Stimulated activated CD4-positive, alpha-beta T cell treated with anti-CD3 and anti-CD28 coated beads, Interleukin-15, amount 100 ng/mL, for 24 hours (primary cell): ENCODE measurements at places on chromosomes 3 and 15.

- DNase-seq, result no peak
Measured at GRCh38 chr15:95132774-95133173, 901.4 kb downstream of the MCTP2 start.

- no peak for DNase-seq
Measured at GRCh38 chr15:95259965-95260364, 1028.6 kb downstream of the MCTP2 start.

GRCh38 chr3:152335273-152335672 is 66.5 kb downstream of the MBNL1 start:
- no peak for DNase-seq

DNA sequence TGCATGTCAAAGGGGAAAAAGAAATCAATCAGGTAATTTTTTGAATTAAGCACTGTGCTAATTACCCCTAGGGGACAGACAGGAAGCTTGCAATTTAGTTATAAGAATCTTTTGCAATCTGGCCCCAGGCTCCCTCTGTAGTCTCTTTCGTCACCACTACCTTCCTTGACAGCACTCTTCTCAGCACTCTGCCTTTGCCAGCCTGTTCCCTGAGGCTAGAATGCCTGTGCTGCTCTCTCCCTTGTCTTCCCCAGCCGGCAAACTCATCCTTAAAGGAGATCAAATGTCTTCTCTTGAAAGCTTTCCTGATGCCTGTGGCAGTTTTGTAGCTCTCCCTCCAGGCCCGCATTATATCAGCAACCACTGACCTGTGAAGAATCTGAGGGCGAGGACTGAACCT is 32.4 kb upstream of the PRTG start:
- no peak for DNase-seq

DNA sequence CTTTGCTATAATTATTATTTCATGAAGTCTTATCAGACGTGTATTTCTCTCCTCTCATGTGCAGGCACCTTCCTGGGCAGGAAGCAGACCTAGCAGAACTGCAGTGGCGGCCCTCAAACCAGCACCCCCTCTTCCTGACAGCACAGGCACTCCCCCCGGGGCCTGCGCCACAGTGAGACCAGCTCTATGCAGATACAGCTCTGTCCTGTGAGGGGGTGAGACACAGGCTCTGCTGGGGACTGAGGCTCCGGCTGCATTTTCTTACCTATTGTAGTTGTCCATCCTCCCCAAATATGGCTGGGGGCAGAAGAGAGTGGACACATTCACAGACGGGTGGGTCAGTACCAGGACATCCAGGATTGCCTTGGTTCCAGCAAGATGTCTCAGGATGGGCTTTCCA is 5.0 kb downstream of the CISH start:
- DNase-seq, result peak; percentile 53

DNA sequence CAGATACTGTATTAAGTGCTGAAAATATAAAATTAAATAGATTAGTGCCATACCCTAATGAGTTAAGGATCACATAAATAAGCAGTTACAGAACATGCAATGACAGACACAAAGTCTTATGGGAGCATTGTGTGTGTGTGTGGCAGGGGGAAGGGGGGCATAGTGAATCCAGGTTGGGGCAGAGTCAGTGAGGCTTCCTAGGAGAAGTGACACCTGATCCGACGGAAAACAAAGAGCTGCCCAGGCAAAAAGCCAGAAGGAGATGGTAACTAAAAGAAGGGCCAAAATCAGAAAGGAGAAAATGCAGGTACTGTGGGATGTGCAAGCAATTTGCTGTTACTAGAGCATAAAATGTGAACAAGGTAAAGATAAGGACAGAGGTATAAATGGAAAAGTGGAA is 80.1 kb upstream of the CHRM5 start:
- DNase-seq, result no peak

DNA sequence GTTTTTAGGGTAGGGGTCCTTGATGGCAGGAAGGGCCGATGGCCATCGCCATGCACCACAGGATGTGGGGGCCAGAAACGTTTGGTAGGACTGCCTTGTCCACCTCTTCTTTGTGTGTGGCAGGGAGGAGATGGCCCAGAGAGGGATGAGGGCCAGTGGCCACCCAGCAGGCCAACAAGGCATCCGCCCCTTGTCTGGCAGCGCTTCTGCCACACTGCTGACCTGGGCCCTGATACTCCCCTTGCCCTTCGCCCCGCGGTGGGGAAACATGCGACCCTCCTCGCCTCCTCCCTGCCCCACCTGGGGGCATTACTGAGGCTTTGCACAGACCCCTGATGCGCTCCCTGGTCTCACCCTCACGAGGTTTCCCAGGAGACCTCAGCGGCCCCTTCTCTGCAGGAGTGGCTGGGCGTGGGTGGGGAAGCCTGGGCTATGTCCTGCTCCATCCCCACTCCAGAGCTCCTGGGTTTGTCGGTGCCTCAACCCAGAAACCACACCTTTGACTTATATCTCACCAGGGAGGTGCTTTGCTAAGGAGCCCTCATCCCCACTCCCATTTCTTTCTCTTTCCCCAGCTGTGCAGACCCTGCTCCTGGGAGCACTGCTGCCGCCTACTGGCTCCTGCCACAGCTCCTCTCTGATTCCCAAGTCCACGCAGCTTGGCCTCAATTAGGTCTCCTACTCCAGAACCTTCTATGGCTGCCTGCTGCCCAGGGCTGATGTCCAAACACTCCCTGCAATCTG is 38.7 kb downstream of the FEM1B start:
- no peak for DNase-seq

DNA sequence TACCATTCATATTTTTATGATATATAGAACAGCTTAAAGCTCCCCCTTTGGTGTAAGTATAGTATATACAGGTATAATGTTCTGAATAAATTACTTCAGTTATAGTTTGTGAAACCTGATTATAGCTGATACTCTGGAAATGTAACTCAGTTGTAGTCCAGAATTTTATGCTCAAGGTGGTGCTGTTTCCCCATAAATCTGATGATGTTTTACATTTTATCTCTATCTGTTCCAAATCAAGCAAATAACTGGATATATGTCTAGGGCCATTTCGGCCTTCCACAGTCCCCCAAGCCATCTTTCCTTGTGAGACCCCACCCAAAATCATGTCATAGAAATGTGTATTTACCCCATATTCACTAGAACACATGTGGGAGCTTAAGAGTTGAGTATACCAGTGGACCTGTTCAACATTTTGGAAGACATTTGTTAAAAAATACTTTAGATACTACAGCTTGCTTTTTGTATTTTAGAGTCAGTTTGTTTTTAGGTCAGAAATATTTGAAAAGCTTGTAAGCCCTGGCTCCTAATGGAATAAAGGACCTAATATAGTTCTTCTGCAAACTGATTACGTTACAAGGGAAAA is 107.1 kb downstream of the ATG7 start:
- no peak for DNase-seq

GRCh38 chr15:78880242-78880533 is 7.5 kb downstream of the MORF4L1 start:
- no peak for DNase-seq

DNA sequence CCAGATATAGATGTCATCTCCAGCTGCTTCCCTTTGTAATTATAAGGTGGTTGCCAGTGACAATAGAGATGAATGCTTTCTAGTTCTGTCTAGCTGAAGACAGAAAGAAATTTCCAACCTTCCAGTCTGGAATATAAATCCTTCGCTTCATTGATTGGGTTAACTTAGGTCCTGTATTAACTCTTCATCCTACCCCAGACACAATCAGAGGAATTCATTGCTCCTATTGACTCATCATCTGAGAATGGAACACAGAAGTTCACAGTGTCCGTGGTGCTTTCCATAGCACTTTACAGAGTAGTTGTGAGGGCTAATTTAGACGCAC is 241.4 kb downstream of the NFKBIZ start:
- no peak for DNase-seq

DNA sequence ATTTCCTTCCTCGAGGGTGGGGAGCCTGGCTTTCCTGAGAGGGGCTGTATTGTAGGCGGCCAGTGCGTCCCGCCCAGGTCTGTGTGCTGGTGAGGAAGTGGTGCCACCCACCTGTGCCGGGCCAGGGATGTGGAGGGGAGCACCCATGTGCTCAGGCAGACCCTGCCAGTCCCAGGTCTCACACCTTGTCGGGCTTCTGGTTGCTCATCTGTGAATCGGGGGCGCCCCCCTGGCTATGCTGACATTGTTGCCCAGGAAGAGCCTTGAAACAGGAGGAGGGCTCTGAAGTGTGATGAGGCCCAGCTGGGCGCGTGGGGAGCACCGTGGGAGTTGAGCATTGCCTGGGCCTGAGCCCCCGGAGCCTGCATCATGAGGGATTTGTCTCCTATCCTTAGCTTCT is 4.8 kb downstream of the FBLN2 start:
- no peak for DNase-seq

- no peak for DNase-seq
Measured at GRCh38 chr3:71011565-71012287, 571.8 kb downstream of the FOXP1 start.

DNA sequence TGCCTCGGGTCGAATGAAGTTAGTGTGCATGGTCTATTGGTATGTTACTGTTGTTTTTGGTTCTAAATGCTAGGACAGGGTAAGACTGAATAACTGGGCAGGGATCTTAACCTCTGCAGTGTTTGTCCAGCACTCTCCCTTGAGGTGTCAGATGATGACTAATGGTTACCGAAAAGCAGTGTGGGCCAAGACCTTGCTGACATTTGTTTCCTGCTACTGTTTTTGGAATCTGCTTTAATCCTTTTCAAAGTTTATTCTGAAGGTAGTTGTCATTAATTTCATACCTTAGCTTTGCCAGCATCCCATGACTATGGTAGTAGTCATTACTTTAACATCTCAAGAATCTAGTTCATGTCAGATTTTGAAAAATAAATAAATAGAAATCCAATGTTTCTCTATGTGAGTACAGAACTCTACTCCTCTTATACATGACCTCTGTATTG is 117.0 kb downstream of the P3H2 start:
- DNase-seq, result no peak

GRCh38 chr3:108887777-108888176 is 65.2 kb downstream of the TRAT1 start:
- DNase-seq, result no peak

DNA sequence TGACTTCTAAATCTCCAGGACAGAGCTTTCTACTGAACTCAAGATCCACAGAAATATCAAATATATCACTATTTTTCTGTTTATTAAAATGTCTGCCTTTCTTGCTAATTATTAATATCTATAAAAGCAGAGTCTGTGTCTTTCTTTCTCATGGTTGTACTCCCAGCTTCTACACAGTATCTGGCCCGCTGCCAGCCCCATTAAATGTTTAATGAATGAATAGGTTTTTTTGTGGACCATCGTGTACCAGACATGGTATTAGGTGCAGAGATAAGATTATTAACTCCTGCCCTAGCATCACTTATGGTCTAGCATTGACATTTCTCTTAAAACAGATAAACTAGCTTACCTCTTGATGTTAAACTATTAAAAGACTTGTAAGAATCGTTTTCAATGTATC is 111.4 kb upstream of the RBMS3 start:
- no peak for DNase-seq

- no peak for DNase-seq
Measured at GRCh38 chr15:48388016-48388851, 57.0 kb downstream of the DUT start.

DNA sequence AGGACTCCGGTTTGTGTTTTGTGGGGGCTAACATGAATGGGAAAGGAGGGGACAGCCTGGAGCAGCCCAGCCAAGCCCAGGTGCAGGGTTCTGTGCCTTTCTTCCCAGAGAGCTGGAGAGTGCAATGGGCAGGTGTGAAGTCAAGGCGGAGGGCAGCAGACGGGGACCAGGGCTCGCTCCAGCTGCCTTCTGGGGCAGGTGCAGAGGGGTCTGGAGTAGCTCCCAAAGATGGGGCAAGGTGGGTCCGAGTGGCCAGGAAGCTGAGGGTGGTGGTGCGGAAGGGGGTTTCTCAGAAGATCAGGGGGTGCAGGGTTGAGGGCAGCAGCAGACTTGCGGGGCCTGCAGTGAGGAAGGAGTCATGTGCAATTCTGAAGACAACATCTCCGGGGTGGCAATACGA is 158.9 kb downstream of the NSMCE3 start:
- DNase-seq, result no peak

GRCh38 chr15:56243163-56244037 is at the start of gene RFX7:
Gene RFX7, minus strand, starts transcription at chr15:56243879. Its CDS starts 594 bp downstream, at chr15:56243285.
- peak; percentile 82 for DNase-seq

DNA sequence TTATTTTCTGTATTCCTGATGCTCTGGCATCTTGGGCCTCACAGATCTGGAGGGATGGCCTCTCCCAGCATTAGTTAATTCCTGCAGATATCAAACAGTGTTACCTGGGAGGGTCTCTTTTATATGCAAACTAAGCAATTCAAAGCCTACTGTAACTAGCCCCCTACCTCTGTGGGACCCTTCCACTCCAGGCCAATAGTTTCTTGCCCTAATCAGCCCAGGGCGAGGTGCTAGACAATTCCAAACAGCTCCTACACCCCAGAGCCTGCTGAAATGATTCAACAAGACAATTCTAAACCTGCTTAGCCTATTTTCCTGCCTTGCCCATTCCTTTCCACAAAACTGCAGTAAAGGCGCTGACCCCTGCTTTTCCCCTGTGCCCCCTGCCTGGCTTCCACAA is 106.6 kb upstream of the IGSF10 start:
- DNase-seq, result no peak

GRCh38 chr3:100141586-100141985 is 27.3 kb upstream of the FILIP1L start:
- DNase-seq, result no peak

DNA sequence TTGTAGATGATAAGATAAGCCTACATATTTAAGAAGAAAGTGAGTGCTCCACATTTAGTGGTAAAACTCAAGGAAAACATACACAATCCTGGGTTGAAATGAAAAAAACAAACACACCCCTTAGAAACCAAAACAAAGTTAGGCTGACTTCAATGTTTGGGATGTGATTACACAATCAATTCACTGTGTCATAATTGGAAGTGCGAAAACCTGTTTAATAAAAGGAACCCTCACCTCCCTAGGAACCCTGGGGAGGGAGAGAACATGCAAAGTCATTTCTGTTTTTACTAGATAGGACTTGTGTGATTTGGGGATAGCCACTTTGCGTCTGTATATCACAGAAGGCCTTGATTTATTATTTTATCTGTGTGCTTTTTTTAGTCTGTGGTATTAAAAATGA is 275.0 kb downstream of the NFKBIZ start:
- no peak for DNase-seq

GRCh38 chr15:99275525-99276128 is 24.3 kb downstream of the LRRC28 start:
- DNase-seq, result no peak

- DNase-seq, result no peak
Measured at GRCh38 chr15:67880651-67881182, 40.9 kb upstream of the RNU6-1 start.

DNA sequence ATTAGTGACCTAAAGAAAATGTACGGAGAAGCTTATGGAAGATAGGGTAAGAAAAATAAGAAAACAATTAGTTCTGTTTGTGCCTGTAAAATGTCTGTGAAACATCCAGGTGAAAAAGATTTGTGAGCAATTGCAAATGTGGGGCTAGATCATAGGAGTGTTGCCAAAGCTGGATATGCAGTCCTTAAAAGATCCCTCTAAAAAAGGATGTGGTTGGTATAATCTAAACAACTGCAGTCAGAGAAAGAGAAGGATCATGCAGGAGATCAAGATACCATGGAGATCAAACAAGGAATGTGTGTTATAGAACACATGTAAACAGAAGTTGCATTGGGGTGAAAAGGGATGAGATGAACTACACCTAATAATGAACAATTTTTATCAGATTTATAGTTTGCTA is 116.8 kb downstream of the ALCAM start:
- no peak for DNase-seq
